ENCODE measurements at places on chromosomes 6 and 20.

DNA sequence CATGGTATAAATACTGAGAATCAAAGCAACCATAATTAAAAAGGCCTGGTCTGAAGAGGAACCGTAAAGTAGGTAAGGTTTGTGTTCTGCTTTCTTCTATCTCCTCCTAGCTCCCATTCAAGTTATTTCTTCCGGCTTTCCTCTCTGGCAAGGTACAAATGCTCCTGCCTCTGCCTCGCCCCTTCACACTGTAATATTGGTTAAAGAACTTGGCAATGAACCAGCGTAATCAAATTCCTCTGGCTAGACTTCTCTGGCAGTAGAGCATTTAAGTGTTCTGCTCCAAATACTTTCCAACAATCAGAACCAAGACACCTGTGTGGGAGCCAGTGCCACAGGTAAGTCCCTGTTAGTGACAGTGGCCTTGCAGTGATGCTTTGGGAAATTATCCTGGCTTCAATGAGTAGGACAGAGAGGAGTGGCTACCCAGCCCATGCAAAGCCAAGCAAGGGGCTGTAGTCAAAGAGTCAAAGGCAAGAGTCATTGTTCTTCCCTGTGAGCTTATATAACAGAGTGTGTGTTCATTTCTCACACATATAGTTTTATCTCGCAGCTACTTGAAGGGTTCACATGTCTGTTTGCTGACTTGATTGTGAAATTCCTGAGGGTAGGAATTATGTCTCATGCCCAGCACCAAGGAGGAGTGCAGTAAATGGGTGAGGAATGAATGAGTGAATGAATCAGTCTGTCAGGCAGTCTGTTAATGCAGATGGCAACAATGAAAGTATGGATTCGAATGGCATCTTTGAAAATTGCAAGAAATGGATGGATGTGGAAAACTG, 329.3 kb downstream of the NRN1 start:
- DNase-seq, result no peak

DNA sequence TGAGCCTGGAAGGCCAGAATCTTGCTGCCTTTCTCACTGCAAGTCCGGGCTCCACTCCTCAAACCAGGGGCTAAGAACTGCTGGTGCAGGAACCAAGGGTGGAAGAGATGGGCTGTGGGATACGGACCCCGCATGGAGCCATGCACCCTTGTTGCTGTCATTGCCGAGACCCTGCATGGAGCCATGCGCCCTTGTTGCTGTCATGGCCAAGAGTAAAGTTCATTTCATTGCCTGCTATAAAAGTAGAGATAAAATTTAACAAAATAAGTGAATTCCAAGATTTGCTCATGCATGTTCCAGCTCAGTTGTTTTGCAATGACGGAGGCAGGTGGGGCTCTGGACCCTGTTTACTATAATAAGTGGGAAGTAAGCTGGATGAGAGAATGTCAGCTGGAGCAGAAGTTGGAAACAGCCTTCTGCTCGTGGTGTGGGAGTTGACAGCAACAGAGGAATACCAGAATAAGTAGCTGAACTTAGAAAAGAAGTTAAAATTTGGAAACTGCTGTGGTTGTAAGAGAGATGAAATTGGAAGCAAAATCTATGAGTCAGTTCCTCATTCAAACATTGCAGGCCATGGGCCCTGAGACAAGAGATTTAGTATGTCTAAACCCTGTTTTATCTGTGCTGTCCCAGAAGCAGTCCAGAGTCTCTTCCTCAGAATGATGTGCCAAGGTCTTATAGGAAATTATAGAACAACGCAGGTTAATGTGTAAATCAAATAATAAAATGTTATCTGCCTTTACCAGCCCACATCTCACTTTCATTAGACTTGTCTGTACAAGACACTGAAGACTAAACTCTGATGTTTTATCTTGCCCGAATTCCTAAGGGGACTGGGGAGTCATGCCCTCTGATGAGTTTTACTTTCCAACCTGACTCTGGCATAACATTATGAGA, 15.8 kb upstream of the THBS2 start:
- no peak for DNase-seq

DNA sequence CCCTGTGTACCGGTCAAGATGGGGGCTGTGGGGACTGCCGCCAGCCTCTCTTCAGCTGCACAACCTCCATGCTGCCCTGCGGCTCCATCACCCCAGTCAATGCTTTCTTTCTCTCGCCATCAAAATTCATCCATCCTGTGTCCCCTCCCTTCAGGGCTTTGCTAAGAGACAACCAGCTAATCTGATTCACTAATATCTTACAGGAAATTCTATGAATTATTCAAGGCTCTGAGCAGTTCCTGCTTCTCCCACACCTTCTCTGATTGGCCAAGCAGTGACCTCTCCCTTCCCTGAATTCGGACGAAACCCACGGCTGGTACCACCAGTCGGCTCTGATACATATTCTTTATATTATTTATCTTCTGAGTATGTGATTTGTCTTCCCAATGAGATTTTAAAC, 13.8 kb downstream of the ITPR3 start:
- no peak for DNase-seq

DNA sequence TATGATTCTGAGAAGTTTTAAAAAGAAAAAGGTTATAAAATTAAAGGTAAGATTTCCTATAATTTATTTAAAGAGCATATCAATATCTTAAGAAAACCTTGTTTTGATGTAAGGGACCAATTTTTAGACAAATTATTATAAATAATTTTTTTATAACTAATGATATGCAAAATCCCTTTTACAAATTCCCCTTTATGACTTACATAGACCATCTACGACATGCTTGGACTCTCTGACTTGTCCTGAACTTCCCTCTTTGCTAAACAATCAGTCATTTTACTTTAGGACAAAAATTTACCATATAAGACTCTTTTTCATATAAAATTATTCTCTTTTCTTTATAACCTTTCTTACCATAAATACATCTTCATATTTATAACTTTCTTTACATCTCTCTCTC, 15.3 kb upstream of the ANGPT4 start:
- DNase-seq, result no peak

DNA sequence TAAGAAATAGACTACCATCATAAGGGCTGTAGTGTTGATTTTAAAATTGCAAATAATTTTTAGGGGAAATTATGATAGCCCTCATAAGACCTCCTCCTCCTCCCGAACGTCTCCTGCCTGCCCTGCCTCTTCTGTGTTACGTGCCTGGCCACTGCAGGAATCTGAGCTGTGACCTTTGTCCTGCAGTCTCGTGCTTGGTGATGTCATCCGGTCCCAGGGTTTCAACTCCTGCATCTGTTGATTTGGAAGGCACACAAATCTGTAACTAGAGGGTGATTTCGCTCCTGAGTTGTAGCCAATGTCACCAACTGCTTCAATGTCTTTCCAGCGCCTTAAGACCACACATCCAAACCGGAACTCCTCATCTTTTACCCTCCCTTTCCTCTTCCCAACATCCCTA, 163.2 kb downstream of the AIG1 start:
- no peak for DNase-seq

DNA sequence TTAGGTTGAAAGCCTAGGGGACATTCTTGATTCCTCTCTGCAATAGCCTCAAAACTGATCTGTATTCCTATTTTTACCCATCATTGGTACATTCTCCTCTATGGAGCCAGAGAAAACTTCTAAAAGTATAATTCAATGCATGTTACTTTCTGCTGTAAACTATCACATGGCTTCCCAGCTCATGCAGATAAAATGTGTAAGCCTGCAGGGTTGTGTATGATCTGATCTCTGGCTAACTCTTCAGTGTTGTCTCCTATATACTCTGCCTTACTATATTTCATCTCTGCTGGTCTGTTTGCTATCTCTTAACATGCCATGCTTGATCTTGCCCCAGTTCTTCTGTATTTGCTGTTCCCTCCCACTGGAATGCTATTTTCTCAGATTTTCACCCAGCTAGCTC, 323.3 kb upstream of the RSPO3 start:
- DNase-seq, result no peak

DNA sequence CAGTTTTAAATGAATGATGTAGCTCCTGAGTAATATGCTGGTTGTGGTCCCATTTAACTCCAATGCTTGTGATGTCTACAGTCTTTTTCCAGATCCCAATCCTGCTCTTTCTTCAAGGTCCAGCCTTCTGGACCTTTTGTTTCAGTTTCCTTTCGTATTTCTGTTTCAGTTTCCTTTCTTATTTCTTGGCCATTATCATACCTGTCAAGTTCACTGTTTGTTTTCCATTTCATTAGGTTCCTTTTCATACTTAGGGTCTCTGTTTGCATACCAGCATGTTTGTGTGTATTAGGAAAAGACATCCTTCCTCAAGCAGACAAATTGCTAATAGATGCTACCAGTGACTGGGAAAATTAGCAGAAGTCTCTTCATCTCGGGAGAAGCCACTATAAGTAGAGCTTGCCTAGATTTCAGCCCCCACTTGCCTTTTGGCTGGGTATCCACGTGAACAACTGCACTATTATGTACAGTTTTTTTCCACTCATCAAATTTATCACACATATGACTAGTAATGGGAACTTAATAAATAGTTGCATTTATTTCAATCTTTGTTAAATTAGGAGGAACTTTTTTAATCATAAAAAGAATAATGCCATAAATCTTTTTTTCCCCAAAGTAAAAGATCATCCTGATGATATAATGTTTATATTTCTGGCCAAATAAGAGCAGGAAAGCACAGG, 583.4 kb downstream of the BCKDHB start:
- DNase-seq, result no peak

- no peak for DNase-seq
Measured at GRCh38 chr6:157029980-157030690, 253.0 kb downstream of the ARID1B start.

GRCh38 chr6:47160702-47161101, 118.6 kb upstream of the ADGRF1 start:
- DNase-seq, result no peak

DNA sequence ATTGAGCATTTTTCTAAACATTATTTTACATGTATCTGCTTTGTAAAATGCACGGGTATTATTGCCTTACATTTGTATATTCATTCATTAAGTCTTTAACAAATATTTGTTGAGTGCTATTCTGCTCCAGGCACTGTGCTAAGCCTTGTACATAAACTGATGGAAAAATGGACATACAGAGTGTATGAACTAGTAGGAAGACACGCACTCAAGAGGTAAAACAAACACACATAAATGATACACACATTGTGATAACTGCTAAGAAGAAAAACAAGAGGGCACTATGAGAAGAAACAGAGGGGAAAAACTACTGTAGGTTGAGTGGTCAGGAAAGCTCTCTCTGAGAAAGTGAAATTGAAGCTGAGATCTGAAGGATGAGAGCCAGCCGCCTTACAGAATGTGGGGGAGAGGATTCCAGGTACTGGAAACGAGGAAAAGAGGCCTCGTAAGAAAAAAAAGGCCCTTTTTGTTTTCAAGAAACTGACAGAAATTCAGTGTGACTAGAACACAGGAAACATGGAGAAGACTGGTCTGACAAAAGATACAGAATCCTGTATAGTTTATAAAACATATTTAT, 117.5 kb downstream of the EYA4 start:
- no peak for DNase-seq

- DNase-seq, result no peak
Measured at GRCh38 chr6:156311291-156311690, 465.9 kb upstream of the ARID1B start.

DNA sequence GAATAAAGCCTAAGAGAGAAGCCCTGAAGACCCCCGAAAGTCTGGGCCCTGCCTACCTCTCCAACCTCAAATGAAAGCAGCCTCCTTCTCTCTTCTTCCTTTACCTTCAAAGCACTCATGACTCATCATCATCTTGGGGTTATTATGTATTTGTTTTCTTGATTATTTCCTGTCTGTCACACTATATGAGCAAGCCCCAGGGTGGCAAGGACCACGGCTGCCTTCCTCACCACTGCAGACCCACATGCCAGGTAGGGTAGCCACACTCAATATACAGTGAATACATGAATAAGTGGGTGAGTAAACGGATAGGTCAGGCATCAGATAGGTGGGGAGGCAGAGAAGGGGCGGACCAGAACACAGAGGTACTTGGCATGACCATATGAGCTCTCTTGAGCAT, 8.8 kb downstream of the WFDC3 start:
- DNase-seq, result no peak

GRCh38 chr20:40922865-40923264, 105.8 kb upstream of the TOP1 start:
- DNase-seq, result no peak

- no peak for DNase-seq
Measured at GRCh38 chr6:144710207-144710606, 425.1 kb downstream of the UTRN start.

- no peak for DNase-seq
Measured at GRCh38 chr6:48401016-48401415, 290.0 kb upstream of the PTCHD4 start.

DNA sequence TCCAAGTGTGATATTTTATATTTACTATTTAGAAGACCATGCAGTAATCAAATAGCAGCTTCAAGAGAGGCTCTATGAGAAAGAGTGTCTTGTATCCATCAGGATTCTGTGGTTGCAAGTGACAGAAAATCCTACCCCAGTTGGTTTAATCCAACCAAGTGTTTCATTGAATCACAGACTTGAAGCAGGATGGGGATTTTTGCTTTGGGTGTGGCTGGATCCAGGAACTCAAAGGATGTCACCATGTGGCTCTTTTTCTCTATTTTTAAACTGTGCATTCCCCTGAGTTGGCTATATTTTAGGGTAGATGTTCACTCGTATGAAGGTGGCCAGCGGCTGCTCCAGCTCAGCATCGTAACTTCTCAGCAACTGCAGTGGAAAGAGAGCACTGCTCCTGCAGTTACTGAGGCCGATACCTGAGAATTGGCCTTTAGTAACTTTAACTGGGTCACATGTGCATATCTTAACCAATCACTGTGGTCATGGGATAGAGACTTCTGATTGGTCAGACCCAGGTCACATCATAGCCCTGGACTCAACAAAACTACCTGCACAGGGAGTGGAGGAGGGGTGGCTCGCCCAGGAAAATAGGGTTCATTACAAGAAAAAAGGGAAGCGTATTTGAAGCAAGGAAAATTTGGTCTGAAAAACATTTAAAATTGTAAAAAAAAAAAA, 396.1 kb upstream of the SULF2 start:
- DNase-seq, result no peak
